ENCODE measurements at places on chromosomes 2 and 18.
A peak's percentile ranks its signal among the peaks of the same experiment; 100 is the strongest.

GRCh38 chr18:35049111-35050027 is 8.2 kb downstream of the MAPRE2 start:
- DNase-seq, result no peak

DNA sequence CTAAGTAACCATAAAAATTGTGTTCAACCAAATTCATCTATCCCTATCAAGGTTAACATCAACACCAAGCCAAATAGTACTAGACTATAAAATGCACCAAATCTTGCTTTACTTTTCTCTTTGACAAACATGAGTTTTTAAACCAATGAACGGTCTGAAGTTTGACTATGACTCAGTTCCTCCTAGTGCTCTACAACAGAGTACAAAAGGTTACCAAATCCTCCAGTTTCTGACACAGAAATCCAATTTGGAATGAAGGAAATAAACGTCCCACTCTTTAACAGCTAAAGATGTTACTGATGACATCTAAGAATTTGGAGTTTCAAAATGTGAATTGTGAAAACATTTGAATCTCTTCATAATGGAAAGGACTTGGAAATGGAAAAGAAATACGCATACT is 11.8 kb upstream of the ACVR1 start:
- no peak for DNase-seq

DNA sequence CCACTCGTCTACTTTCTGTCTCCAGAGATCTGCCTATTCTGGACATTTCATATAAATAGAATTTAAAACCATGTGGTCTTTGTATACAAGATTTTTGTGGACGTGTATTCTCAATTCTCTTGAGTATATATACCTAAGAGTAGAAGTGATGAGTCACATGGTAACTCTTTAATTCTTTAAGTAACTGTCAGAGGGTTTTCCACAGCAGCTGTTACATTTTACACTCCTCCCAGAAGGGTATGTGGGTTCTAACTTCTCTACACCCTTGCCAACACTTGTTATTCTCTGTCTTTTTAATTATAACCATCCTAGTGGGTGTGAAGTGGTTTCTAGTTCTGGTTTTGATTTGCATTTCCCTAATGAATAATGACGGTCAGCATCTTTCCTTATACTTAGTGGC is 70.9 kb downstream of the MAP3K20 start:
- no peak for DNase-seq

DNA sequence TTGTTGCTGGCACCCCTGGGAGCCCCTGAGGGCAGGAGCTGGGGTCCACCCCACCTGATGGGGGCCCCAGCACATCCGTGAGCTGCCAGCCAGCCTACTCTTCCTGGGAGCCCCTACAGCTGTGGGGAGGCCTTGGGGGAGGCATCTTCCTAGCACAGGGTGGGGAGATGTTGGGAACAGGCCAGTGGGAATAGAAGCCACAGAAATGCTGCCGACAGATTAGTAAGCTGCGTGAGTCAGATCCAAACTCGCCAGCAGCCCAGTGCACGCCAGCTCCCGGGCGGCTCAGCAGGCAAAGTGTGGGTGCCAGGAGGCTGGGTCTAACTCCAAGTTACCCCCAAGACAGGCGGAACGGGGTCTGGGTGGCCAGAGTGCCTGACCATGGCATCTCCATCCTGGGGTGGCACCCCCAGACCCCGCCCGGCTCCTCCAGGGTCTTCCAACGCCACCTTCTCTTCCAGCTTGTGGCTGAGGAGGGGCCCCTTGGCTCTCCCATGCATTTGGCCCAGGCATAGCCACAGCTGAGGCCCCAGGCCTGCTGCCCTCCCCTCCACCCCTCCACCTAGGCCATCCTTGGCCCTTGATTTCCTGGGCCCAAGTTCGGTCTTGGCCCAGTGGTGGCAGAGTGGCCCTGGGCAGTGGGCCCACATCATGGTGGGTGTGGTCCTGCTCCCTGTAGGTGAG is 15.3 kb downstream of the CROCC2 start:
- peak; percentile 78 for DNase-seq

GRCh38 chr2:74259191-74259590 is 60.8 kb downstream of the MTHFD2 start:
- no peak for DNase-seq

GRCh38 chr18:9862686-9863085 is 23.1 kb upstream of the TXNDC2 start:
- DNase-seq, result no peak

DNA sequence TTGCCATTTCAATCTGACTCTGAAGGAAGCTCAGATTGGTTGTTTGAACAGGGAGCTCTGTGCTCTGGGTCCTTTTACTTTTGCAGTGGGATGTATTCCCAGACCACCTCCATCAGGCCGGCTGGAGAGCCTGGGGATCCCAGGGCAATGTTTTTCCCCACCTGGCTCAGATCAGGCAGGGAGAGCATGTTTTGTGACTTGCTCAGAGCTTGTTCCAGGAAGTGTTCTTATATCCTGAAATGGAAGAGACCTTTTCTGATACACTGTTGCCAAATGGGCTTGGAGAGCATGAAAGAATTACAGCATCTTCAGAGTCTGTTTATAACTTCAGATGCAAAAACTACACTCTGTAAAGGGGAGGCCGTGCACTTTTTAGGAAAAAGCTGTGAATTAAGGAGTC is 56.0 kb downstream of the LIPG start:
- no peak for DNase-seq

DNA sequence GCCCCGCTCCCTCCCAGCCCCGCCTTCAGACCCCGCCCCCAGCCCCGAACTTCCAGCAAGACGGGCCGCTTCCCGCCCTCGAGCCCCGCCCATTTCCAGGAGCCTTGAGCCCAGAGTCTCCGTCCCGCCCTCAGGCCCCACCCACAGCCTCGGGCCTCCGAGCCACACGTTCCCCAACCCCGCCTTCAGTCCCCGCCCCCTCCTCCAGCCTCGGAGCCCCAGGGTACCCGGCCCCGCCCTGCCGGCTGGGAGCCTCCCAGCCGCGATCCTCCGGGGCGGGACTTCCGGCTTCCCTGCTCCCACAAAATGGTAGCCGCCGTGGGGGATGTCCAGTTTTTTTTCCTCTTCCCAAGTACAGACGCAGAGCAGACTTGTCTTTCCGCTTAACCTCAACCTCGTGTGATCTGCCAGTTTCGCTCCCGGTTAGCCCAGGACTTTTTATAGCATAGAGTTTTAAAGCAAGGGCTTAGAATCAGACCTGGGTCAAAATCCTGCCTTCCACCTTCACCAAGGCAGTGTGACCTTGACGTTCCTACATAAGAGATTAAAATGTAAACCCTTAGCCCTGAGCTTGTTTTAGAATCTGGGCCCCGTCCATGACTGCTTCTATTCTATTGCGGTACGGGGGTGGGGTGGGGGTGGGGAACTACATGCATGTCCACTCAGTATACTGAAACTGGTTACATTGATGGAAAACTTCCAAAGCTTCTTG is 435 bp upstream of the GPR155 start:
- peak; percentile 97 for DNase-seq

DNA sequence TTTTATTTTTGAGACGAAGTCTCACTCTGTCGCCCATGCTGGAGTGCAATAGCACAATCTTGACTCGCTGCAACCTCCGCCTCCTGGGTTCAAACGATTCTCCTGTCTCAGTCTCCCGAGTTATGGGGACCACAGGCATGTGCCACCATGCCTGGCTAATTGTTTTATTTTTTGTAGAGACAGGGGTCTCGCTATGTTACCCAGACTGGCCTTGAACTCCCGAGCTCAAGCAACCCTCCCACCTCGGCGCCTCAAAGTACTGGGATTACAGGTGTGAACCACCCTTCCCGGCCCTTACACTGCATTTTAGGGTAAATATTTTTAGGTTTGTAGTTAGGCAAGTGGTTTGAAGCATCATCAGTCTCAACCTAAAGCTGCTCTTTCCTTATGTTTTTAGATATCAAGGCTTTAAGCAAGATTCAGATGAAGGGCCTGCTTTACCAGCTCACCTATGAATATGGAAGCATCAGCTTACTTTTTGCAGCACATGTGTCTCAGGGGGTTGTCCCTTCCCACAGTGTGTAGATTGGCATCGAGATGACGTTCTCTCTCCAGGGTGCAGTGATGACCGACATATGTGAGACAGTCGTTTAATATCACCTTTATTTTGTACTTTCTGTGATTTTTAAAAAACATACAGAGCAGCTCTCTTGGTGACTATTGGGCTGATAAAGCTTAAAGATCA is 47.2 kb downstream of the ATIC start:
- no peak for DNase-seq

DNA sequence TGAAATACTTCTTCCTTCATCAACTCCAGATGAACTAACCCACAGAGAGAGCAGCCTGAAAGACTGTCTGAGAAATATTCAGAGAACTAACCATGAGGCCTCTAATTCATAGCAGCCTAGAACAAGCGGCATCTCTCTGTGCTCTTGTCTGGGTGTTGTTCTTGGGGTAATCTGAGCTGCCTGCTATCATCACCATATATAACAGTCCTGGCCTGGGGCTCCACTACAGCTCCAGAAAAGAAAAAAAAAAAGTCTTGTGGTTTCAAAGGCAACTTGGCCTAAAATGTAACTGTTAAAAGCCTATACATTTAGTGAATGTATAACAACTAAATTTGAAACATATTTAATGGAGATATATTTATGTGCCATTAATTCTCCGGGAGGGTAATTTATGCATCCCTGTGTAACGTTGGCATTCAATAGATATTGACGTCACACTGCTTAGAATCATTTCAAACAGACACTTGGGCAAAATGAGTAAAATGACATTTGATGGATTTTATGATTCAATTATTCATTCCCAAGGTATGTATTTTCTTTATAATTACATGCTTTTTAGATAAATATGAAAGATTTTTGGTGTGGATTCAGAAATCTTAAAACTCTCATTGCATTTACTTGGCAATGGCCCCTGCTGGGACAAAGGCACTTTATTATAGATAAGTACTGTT is 294.3 kb downstream of the HRH4 start:
- no peak for DNase-seq

DNA sequence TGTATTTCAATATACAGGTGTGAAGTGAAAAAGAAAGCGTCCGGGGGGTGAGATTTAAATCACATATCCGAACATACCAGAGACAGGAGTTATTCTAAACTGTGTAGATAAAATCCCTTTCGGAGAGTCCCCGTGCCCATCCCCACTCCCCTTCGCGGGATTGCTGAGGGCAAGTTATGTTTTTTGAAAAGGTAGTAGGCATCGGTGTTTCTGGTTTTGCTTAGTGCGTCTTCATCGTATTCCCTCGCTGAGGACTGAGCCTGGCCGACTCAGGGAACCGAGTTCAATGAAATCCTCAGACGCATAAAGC is 583.4 kb downstream of the ZEB2 start:
- no peak for DNase-seq

- no peak for DNase-seq
These were observed 28.2 kb downstream of the HS1BP3 start for GRCh38 chr2:20622731-20623130.

DNA sequence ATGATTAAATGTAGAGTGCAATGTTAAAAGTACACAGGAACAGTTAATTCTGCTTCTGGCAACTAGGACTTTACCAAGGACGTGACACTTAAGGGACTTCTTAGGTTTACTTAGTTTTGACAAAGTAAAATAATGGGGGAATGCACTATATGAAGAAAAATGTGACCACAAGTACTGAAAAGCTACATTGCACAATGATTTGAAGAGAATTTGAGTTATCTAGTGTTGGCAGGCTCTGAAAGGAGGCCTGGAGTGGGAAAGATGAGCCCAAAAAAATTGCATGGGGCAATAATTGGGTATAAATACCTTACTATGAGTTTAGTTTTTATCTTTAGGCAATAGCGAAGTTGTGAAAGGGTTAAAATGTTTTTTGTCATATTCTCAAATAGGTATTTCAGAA is 173.7 kb downstream of the DOK6 start:
- no peak for DNase-seq

GRCh38 chr2:120850551-120850950 is 114.9 kb downstream of the GLI2 start:
- DNase-seq, result no peak

GRCh38 chr18:34626404-34627136 is 83.5 kb upstream of the DTNA start:
- no peak for DNase-seq

DNA sequence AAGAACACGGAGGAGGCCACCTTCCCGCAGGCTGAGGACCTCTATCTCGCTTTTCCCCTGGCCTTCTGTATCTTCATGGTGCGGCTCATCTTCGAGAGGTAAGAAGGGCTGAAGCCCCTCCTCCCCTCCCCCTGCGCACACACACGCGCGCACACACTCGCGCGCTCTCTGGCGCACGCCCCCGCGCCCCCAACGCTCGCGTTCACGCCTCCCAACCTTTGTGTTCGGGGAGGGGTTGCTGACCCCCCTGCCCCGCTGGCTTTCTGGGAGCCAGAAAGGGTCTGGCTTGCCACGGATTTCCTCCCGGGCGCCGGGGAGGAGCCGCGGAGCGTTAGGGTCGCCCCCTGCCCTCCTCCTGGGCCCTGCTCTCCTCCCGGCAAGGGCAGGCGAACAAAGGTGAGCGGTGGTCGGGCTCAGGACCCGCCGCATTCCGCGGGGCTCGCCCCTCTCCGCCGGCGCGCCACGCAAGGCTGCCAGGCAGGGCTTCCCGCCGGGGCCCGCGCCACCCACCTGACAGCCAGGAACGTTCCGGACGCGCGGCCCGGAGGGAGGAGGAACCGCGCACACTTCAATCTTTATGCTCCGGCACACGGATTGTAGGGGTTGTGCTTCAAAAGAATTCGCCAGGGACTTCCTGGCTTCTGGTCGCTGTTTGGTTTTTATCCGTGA is 583 bp downstream of the CERS6 start:
- peak; percentile 55 for DNase-seq

DNA sequence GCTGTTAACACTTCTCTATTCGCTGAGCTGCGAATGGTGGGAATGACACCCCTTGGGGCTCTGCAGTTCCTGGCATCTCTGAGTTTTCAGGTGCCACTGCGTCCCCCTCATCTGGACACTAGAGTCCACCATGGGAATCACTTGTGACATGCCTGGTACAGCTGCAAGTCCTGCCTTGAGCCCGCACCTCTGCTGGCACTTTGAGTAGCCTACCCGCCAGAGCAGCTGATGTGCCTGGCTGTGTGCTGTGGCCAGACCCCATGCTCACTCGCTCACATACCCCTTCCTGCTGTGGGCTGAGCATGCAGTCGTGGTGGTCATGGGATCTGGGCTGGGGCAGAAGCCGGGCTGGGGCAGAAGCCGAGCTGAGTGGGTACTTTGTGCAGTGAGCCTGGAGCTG is 117.6 kb downstream of the RND3 start:
- DNase-seq, result no peak

- DNase-seq, result no peak
These were observed 9.1 kb downstream of the WIPF1 start for GRCh38 chr2:174588463-174588862.

GRCh38 chr2:224381521-224382279 is 20.2 kb downstream of the FAM124B start:
- no peak for DNase-seq

DNA sequence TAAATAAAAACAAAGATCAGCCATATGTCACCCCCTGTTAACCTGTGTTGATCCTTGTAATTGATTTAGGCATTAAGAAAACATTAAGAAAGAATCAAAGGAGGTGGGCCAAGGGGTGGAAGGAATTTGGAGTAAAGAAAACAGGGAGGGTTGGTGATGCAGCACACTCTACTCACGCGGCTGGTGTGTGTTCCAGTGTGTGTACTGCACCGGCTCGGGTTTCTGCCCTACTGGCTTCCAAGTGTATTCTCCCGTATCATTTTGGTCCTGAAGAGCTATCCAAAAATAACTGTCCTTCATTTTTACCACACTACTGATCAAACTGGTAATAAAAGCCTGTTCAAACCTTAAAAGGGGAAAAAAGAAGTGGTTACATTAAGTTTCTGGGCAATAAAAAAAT is 56.9 kb downstream of the PLA2R1 start:
- no peak for DNase-seq

All from RWPE1 (cell line).